ENCODE measurements at places on chromosomes 2 and 18.

DNA sequence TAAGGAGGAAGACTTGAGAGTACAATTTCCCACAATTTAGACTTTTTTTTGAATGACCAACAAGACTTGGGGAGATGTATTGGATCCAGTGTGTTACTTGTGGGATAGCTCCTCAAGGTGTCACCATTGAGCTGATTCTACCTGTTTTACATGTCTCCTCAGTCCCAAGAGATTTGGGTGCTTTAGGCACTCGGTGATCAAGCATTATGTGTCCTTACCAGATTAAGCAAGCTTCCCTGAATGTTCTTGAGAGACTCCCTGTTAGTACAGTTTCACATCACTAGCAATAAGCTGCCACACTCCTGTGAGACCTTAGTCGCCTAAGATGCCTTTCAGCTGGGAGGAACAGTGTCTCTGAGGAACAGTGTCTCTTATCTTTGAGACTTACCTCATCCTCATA lies 384.3 kb upstream of the SYT4 start:
- DNase-seq: no peak

- no peak for DNase-seq
These were observed 76.2 kb downstream of the ATAD2B start for GRCh38 chr2:23850564-23851256.

DNA sequence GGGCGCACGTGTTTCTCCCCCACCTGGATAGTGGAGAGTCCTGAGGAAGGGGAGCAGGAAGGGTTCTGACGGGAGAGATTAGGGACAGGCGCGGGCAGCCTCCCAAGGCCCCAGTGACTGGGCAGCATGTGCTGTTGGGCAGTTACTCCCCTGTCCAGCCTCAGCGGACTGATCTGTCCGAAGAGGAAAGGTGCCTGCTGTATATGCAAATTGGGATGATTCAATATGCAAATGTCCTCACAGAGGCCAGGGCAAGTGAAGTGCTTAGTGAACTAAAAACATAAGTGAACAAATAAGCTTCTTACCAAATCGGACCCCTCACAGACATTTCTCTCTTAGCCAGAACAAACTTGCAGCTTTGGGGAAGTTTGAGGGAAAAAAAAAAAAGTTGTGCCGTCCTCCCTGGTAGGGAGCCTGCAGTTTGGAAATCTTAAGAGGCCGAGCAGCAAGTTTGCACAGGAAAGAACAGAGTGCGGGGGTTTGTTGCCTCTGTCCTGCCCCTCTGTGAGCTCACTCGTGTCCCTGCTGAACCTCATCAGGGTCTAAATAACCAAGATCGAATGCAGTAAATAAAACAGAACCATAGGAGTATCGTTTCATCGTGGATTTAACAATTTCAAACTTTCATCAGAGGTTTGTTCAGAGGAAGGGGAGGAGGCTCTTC lies 141.4 kb downstream of the KCTD1 start:
- DNase-seq: no peak

- peak; percentile 14 for DNase-seq
These were observed 59.9 kb upstream of the LRATD1 start for GRCh38 chr2:14572633-14573032.

GRCh38 chr18:21085579-21086166 lies 25.9 kb downstream of the ROCK1 start:
- no peak for DNase-seq

DNA sequence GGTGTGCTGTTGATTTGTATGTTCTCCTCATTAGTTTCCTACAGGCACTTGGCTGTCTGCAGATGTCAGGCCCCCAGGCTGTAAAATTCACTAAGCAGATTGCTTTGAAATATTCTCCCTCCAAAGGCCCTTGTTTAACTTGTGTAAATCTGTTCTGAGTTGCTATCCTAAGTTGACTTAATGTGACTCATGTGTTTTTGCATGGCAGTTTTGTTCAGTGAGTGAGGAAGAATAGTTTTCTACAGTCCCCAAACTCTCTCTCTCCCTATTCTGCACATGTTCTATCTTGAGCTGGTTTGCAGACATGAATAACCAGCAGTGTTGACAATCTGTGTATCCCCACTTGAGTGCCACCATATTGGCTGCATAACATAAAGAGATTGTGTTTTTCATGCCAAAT lies 1005.4 kb upstream of the DDX18 start:
- no peak for DNase-seq

- DNase-seq: no peak
These were observed 1316.1 kb downstream of the SUCLG1 start for GRCh38 chr2:83142934-83143333.

- DNase-seq: no peak
These were observed 74.0 kb upstream of the ODC1 start for GRCh38 chr2:10522170-10522448.

- no peak for DNase-seq
These were observed 156.8 kb downstream of the GLI2 start for GRCh38 chr2:120892271-120892966.

- DNase-seq: no peak
These were observed 135.8 kb downstream of the DHRS9 start for GRCh38 chr2:169205176-169205575.

- peak; percentile 79 for DNase-seq
These were observed 99.8 kb upstream of the NEUROD1 start for GRCh38 chr2:181780047-181780651.

DNA sequence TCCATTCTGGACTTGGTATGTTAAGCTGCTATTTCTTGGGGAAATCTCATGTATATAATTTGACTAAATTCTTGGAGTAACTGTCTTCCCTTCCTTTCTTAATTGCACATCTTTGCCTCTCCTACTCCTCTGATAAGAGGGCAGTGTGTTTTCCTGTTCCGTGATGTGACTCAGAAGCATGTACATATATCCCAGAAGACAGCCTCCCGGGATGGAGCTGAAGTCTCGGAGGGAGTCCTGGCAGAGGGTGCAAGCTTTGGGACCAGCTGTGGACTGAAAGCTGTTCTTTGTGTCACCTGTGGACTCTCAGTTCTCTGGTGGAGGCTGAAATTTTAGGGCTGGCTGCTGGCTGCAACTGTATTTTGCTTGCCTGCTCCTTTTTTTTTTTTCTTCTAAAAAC lies 54.7 kb upstream of the MGAT5 start:
- no peak for DNase-seq

DNA sequence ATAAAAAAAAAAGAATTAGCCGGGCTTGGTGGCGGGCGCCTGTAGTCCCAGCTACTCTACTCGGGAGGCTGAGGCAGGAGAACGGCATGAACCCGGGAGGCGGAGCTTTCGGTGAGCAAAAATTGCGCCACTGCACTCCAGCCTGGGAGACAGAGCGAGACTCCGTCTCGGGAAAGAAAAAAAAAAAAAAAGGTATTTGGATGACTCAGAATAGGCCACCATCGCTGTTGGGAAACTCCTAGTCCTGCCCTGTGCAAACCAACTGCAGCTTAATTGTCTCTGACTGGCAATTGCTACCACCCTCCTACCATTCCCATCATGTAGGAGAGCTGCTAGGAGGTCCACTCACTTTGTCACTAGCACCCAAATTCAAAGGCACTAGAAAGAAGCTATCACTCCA lies 43.5 kb downstream of the ATP8B1 start:
- DNase-seq: no peak

DNA sequence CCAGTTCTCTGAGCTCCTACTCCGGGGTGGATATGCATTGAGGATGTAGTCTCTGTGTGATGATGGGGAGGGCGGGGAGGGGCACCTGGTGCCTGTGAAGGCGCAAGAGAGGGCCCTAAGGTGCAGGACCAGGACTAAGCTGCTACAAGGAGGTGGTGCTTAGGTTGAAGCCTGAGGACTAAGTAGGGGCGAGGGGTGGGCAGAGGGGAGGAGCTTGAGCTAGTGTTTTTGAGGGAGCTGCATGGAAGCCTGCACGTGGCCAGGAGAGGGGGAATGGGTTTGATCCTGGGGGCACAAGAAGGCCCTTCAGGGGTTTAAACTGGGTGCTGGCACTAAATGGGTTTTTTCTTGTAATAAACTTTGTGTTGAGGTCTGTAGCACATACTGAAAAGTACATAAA lies 105.0 kb downstream of the UGGT1 start:
- DNase-seq: peak; percentile 48

Measured in NCI-H510A treated with DMSO at 0.1 percent for 48 hours (cell line).